Epithelial cell of proximal tubule (primary cell): ENCODE measurements at places on chromosomes 7 and 10.
A peak's percentile ranks its signal among the peaks of the same experiment; 100 is the strongest.

DNA sequence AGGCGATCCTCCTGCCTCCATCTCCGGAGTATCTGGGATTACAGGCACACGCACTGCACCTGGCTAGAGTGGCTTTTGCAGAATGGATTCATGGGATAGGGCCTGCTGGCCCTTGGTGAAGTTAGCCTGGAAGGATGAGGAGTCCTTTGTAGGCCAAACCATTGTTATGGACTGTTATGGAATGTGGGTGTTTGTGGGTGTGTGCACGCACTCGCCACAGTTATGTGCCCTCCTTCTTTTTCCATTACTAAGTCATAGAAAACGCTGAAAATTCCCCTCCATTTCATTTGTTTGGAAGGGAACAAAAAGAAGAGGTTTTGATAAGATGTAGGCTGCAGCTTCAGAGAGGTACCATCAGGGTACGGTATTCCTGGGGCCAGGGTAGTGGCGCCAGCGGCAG lies 15.0 kb downstream of the ZNF862 start:
- DNase-seq = no peak

- DNase-seq = no peak
These were observed 1.2 kb downstream of the CACUL1 start for GRCh38 chr10:118753331-118754228.

- DNase-seq = no peak
These were observed 66.1 kb downstream of the ZMYND11 start for GRCh38 chr10:201328-201771.

DNA sequence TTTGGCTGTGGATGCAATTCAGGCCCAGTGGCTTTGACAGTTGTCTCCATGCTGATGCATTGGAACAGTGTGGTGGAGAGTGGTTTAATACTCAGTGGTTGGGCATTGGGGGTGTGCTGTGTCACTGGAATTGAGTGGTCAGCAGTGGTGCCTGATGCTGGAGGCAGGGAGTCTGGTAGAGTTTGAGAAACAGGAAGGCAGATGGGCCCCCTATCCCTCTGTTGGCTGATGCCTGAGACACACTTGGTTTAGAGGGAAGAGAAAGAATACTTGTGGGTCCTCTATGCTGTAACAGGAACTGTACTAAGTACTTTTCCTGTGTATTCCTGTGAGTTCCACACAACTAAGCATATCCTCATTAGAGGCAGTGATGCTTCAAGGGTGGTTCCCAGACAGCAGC lies 55.4 kb downstream of the EEPD1 start:
- DNase-seq = no peak

GRCh38 chr7:108002726-108003598 lies at the start of gene LAMB1:
Gene LAMB1, minus strand, starts transcription at chr7:108003161. Its CDS starts 276 bp downstream, at chr7:108002885.
- DNase-seq = no peak

- DNase-seq = peak; percentile 26
These were observed 496.8 kb downstream of the TFEC start for GRCh38 chr7:115533785-115534184.

DNA sequence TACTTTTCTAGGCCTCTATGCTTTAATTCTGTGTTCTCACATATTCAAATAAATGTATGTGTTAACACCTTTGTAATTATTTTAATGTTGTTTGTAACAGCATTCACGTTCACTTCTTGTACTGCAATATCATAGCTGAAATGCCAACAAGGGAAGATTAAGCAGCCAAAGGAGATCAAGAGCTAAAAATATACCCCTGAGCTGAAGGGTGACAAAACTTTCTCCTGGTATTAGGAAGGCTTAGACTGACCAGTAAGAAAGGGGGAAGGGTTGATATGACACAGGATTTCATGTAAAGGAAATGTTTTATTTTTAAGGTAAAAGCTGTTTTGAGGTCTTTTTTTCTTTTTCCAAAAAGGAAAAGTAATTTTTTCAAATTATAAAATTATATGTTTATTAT lies 40.4 kb upstream of the VDAC2 start:
- DNase-seq = no peak

- DNase-seq = no peak
These were observed 80.1 kb upstream of the PLXNA4 start for GRCh38 chr7:132656341-132656740.

- no peak for DNase-seq
These were observed 95.0 kb downstream of the FANK1 start for GRCh38 chr10:125991392-125991791.
